ENCODE measurements at places on chromosomes 5 and 9. TPM values are rescaled to one million over a fixed set of nuclear protein-coding genes. Genes with fewer than 3 reads are reported as not detected.

Gene MZB1
- total RNA-seq: not detected

Gene MYO10
- 70.0 TPM for total RNA-seq

Gene FOXD4L6
- total RNA-seq: not detected

Gene CD74
- total RNA-seq: 126 TPM

Gene PCDHGB2
- total RNA-seq: 1.2 TPM

Gene SHB
- 39.1 TPM for total RNA-seq

Gene PALM2AKAP2
- 19.3 TPM for total RNA-seq

Gene ANKRD31
- total RNA-seq: 0.21 TPM

Gene FAM151B
- total RNA-seq: 3.8 TPM

Gene ZNF484
- total RNA-seq: 9.1 TPM

Gene FAM169A
- total RNA-seq: 18.8 TPM

Gene PSD2
- total RNA-seq: 0.13 TPM

Gene SNCAIP
- 3.0 TPM for total RNA-seq

Gene NUTM2G
- total RNA-seq: not detected

Gene PDGFRB
- 17.1 TPM for total RNA-seq

Gene CATSPER3
- total RNA-seq: 0.13 TPM

Gene HAVCR1
- 0.29 TPM for total RNA-seq

Gene FGD3
- 0.41 TPM for total RNA-seq

Gene FAM78A
- total RNA-seq: 1.0 TPM

Gene RNF224
- not detected for total RNA-seq

Gene MLANA
- not detected for total RNA-seq

Gene NR2F1-AS1
- 9.5 TPM for total RNA-seq

Gene ZDHHC11
- total RNA-seq: 1.3 TPM

Gene STC2
- 219 TPM for total RNA-seq

Gene ECSCR
- not detected for total RNA-seq

Gene ADAMTSL2
- 0.54 TPM for total RNA-seq

Gene PCDHGA7
- total RNA-seq: 2.2 TPM

Gene ELOVL7
- total RNA-seq: 31.6 TPM

Gene FBP1
- 2.5 TPM for total RNA-seq

Gene MARCOL
- total RNA-seq: not detected

Gene LCN6
- not detected for total RNA-seq

Gene SGCD
- 0.29 TPM for total RNA-seq

Gene ACTBL2
- total RNA-seq: 1.5 TPM

Gene STK32A
- total RNA-seq: 2.9 TPM

Gene ADAMTS6
- 16.2 TPM for total RNA-seq

Gene PCDHGC3
- 47.3 TPM for total RNA-seq

Gene C7
- 0.13 TPM for total RNA-seq

Gene LCN1
- not detected for total RNA-seq

Gene BHMT
- total RNA-seq: 0.88 TPM

Gene GGTA1
- not detected for total RNA-seq

Gene NPR3
- 0.13 TPM for total RNA-seq

Gene DAB2IP
- 51.1 TPM for total RNA-seq

Gene DAPK1
- 23.5 TPM for total RNA-seq

Gene FOXD4L4
- total RNA-seq: not detected

Gene CYSRT1
- total RNA-seq: 3.8 TPM

Gene ANKRD34B
- 1.5 TPM for total RNA-seq

Gene EPB41L4A
- total RNA-seq: 30.6 TPM

All from kidney epithelial cell (primary cell).